ENCODE measurements at places on chromosomes 12 and 14.

DNA sequence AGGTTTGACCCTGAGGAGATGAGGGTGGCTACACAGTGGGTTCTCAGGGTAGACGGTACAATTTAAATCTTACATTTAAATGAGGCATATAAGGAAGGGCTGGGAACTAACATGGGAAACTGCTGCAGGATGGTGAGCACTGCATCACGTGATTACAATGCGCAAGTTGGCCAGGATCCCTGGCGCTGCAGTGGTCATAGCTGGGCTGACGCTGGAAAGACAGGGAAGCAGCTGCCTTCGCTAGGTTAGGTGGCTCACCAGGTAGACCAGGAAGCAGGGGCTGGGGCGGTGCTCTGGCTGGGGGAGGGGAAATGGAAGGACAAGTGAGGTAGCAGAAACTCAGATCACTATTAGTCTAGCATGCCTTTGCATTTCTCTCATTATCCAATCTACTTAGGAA lies 149.9 kb downstream of the FOXN3 start:
- DNase-seq: no peak

DNA sequence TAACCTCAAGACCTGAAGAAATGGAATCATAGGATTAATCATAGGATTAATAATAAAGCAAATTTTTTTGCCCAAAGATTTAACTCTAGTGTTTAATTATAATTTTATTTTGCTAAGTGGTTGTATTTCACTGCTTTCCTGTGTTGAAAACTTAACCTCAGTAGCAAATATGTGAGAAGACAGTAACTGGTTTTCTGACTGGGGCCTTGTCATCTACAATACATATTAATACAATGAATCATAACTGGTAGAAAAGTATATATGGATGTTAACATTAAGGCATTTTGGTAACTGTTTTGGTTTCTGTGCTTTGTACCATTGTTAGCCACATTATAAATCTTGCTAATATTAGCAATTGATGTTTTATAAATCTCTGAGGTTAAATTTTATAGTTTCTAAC lies 92.2 kb downstream of the ACSS3 start:
- no peak for DNase-seq

DNA sequence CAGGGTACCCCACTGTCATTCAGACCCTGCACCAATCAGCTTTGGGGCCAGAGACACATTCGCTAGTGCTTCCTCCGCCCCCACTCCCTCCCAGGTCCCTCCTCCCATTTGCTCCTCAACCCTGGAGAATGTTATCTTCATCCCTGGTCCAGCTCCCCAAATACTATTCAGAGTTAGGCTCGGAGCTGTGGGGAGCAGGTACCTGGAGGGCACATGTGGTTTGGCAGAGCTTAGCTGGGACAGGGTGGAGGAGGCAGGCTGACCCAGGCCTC lies 19.5 kb downstream of the VSX2 start:
- no peak for DNase-seq

DNA sequence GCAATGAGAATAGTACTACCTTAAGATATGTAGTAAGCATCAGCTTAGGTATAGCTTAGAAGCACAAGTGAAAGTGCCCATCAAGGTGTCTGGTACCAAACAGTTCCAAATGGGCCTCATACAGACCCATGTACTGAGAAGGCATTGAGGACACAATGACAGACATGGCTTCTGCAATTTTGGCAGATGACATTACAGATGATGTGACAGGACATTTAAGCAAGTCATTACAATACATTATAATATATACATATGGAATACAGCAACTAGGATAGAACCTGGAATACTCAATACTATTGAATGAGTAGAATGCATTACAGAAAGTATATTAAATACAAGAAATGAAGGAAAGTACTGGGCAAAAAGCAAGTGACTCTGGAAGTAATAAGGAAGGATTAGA lies 256.4 kb downstream of the GXYLT1 start:
- DNase-seq: no peak

DNA sequence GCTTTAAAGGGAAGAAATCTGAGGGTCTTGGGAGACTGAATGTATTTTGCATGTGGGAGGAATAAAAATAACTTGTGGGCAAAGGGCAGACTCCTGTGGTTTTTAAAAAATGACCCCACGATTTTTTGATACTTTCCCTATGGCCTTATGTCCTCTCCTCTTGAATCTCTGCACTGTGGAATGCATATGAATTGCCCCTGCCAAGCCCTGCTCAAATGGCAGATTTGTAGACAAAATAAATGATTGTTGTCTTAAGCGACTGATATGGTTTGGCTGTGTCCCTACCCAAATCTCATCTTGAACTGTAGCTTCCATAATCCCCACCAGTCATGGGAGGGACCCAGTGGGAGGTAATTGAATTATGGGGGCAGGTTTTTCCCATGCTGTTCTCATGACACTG lies 223.8 kb downstream of the DACT1 start:
- no peak for DNase-seq

DNA sequence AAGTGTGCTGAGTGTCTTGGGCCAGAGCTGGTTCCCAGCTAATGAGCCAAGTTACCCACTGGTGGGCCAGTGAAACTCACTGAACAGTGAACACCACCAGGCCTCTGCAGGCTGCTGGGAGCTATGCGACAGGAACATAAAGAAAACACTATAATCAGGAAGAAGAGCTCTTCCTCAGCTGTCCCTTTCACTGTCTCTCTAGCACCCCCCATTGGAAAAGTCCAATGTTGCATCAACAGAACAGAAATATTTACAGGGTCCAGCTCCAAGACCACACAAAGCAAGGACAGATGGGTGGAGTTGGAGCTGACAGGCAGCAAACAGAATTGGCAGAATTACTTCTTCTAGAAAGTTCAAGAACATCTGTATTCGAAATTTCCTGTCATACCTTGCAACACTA lies 903.6 kb upstream of the TMEM132C start:
- no peak for DNase-seq

GRCh38 chr14:99968191-99968920 lies 96.9 kb upstream of the EVL start:
- DNase-seq: no peak

- DNase-seq: no peak
Measured at GRCh38 chr14:56412468-56413434, 166.8 kb upstream of the TMEM260 start.

GRCh38 chr12:57548013-57548315 lies 972 bp upstream of the DCTN2 start:
- no peak for DNase-seq

GRCh38 chr14:22607291-22607690 lies 9.2 kb downstream of the ABHD4 start:
- no peak for DNase-seq

- no peak for DNase-seq
Measured at GRCh38 chr12:27998658-27999057, 26.1 kb upstream of the PTHLH start.

GRCh38 chr12:49720214-49720613 lies 13.0 kb upstream of the FMNL3 start:
- no peak for DNase-seq

All from activated CD4-positive, alpha-beta T cell treated with anti-CD3 and anti-CD28 coated beads for 48 hours (primary cell).